Left cardiac atrium (tissue), 4 donors: ENCODE measurements at places on chromosomes 16 and 17. TPM values are rescaled to one million over a fixed set of nuclear protein-coding genes. Genes with fewer than 3 reads are reported as not detected.

GRCh38 chr16:82082543-82083244, 47.6 kb downstream of the HSD17B2 start:
- DNase-seq: no peak

- DNase-seq: peak; percentile 35
Measured at GRCh38 chr17:78132084-78132676, 1.6 kb downstream of the TMC8 start.

DNA sequence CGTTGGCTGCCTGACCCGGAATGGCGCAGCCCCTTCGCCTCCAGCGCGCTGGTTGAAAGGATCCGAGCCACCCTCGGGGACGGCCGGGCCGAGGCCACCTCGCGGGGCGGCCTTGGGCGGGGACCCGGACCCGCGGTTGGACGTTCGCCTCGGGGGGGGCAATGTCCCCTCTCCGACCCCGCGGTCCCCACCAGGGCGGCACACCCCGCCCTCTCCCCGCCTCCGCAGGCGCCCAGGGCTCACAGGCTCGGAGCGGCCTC, 1.0 kb upstream of the SOX8 start:
- DNase-seq: no peak

DNA sequence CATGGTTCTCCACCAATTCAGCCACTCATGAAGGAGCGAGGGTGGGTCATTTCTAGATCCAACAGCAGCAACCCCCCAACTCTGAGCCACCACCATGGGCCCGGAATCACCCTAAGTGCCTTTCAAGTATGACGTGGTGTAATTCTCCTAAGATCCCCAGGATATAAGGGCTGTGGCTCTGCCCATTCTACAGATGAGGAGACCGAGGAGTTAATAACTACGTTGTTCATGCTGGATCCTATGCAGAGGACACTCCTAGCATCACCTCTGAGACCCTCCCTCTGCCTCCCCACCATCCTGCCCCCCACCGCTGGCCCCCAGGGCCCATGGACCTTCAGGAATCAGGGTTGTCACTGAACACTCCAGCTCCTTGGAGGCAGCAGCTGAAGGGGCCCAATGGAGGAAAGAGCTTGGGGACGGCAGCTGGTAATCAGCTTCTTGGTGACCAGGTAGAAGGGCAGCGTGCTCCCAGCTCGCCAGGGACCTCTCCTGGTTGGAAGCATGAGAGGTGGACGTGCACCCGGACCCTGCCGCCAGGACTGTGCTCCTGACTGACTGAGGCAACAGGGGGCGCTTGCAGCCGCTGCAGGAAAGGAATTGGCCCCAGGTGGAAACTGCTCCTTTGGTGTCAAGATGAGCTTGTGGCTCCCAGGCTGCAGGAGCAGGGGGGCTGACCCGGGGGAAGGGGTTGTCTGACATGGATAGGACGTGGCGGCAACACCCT, 28.2 kb upstream of the CACNG1 start:
- no peak for DNase-seq

DNA sequence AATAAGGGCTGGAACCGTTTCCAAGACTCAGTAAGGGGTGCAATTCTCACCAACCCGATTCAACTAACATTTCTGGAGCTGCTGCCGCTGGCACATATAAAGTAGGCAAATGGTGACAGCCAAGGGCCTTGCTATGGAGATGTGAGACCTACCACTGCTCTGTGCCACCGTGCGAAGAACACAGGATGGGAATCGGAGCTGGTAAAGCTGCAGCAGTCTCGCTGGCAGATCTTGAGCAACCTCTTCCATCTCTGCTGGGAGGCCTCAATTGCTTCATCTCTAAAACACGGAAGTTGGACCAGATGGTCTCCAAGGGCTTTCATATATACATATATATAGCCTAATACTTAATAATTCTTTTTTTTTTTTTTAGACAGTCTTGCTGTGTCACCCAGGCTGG, 128.9 kb upstream of the RCVRN start:
- DNase-seq: no peak

GRCh38 chr17:55969562-55970324, 183.5 kb upstream of the ANKFN1 start:
- no peak for DNase-seq

- no peak for DNase-seq
Measured at GRCh38 chr17:68850749-68851510, 104.3 kb downstream of the ABCA8 start.

GRCh38 chr17:2438823-2439222, 38.0 kb upstream of the MNT start:
- no peak for DNase-seq

DNA sequence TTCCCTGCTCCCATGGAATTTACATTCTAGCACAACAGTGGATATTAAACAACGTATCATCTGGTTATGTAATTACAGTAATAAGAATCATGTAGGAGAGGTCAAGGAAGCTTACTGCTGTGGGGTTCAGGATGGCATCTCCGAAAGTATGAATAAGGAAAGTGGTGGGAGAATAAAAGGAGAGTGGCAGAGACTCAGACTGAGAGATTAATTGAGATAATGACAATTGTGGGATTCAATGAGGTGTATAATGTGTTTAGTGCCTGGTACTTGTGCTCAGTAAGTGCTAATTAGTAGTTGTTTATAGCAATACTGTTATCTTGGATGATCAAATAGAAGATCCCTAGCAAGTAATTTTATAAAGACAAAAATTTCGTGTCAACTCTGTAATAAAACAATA, 45.3 kb downstream of the NF1 start:
- no peak for DNase-seq

GRCh38 chr16:49356728-49357488, 16.7 kb upstream of the C16orf78 start:
- DNase-seq: no peak

DNA sequence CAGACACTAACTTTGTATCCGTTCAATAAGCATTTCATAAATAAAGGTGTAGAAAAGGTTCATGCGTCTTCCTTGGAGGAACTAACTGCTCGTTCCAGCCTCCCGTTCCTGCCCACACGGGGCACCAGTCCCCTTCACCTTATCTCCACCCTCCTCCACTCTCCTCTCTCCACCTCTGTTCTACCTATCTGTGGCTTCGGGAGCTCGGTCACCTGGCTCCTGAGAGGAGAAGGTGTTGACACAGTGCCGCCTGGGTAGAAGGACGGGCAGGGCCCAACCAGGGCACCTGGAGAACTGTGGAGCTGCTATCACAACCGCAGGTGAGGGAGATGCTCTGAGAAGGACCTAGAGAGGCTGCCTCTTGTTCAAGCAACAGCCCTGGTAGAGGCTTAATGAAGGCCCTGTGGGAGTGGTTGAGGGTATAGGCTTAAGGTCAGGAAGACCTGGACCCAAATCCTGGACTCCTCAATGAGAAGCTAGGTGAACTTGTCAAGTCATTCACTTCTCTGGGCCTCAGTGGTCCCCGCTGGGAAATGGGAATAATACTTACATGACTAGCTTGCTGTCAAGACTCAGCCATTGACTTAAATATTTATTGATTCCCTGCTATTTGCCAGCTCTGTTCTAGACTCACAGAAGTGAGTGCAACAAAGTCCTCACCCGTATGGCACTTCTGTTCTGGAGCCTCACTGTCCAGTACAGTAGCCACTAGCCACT, 9.6 kb upstream of the MINK1 start:
- no peak for DNase-seq

DNA sequence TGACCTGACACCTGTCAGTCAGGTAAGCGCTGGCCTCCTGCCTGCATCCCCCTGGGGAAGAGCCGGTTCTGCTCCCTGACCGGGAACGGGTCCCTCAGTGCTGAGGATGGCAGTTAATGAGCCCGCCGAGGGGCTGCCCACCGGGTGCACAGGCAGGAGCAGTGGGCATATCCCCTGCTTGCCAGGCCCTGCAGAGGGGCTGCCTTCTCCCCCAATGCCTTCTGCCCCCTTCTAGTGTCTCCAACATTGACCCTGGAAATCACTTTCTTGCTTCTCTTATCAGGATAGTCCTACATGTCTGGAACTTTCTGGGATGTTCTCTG, 388.5 kb downstream of the SEC14L1 start:
- DNase-seq: no peak

GRCh38 chr16:1154291-1154886, 1.5 kb downstream of the CACNA1H start:
- no peak for DNase-seq

DNA sequence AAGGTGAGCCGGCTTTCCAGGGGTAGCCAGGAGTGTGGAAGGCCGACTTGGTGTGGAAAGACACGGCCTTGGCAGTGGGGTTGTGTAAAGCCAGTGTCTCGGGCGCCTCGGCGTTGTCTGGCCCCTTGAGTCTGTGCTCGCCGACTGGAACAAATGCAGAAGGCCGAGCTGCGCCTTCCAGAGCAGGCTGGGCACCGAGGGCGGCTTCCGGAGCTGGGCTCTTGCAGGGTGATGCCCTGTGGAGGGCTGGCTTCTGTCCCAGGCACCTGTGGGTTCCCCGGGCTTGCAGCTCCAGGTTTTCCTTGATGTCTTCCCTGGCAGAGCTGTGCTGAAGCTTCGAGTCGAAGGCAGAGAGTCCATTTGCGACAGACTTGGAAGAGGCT, 8.0 kb downstream of the ZNF750 start:
- DNase-seq: no peak

DNA sequence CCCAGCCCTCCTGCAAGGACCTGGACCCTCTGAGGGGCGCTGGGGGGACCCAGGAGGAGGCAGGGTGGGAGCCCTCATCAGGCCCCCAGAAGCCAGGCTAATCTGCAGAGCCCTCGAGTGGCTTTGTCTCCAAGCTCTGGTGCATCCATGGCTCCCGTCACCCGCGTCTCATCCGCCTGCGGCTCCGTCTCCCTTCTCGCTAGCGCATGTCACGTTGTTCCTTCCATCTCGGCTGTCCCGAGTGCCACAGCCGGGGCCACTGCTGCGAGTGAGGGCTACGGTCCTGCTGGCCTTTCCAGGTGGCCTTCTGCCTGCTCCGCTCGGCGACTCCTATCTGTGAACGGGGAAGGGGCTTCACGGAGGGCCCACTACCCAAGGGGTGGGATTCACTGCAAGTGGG, 53.6 kb downstream of the ZFPM1 start:
- DNase-seq: no peak

- DNase-seq: no peak
Measured at GRCh38 chr17:7589891-7590691, at the start of gene SOX15. TSS of gene SOX15 (minus strand) at chr17:7590094. CDS start at chr17:7589676, 418 bp downstream.

GRCh38 chr16:88440686-88441405, 12.2 kb upstream of the ZFPM1 start:
- no peak for DNase-seq

- no peak for DNase-seq
Measured at GRCh38 chr16:50731130-50731988, 10.5 kb upstream of the CYLD start.

GRCh38 chr16:50712560-50712898, 19.1 kb downstream of the NOD2 start:
- no peak for DNase-seq

Gene G6PC1
- total RNA-seq: not detected

Gene BAIAP3
- total RNA-seq: 2.7 TPM

Gene HOXB6
- total RNA-seq: 2.2 TPM

Gene MT1A
- total RNA-seq: 104 TPM

Gene MYH2
- total RNA-seq: not detected

Gene ITGAE
- 15.7 TPM for total RNA-seq

Gene KRT222
- total RNA-seq: not detected

Gene PAFAH1B1
- 120 TPM for total RNA-seq
